ENCODE measurements at places on chromosomes 1 and 21. TPM values are rescaled to one million over a fixed set of nuclear protein-coding genes. Genes with fewer than 3 reads are reported as not detected.

The TCHHL1 gene
- not detected for polyA plus RNA-seq

- no peak for DNase-seq
Measured at GRCh38 chr1:6588893-6589520, 9.2 kb downstream of the ZBTB48 start.

The VASH2 gene
- polyA plus RNA-seq, result 0.30 TPM

GRCh38 chr1:82464362-82465001, 663.7 kb downstream of the ADGRL2 start:
- DNase-seq, result peak; percentile 28

DNA sequence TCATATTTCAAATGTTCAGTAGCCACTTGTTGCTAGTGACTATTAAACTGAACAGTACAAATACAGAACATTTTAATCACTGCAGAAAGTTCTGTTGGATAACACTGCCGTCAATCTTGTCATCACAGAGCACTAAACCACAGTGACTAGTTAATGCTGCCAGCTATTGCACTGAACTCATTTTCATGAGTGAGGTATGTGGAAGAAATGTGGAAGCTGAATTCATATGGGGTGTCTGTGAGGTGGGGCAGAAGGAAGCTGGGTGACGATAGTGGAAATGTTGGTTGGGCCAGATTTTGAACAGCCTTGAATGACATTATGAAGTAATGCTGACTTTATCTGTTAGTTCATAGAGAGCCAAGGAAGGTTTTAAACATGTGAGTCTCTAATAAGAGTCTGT, 49.6 kb downstream of the OSBPL9 start:
- DNase-seq, result no peak

GRCh38 chr1:156775799-156776198, 8.5 kb downstream of the PRCC start:
- no peak for DNase-seq

GRCh38 chr1:46244656-46245371, 2.7 kb upstream of the RAD54L start:
- DNase-seq, result peak; percentile 13

The KIF21B gene
- 1.9 TPM for polyA plus RNA-seq

The ACTA1 gene
- polyA plus RNA-seq, result 0.24 TPM

GRCh38 chr1:26545969-26546323, 16.4 kb downstream of the RPS6KA1 start:
- no peak for DNase-seq

DNA sequence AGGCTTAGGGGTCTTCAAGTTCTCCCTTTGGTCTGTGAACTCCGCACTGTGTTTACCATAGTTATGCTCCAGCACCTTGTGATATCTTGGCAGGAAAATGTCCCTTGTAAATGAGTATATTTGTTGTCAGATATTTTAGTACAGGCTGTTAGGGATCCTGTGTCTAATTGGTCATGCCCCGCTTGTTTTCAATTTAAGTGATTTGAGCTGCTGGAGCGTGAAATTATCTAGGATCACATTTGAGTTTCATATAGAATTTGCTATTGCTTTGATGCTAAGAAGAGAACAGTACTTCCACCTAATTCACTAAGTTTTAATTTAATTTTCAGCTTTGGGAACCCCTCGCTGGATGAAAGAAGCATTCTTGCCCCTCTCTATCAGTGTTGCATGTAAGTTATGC, 15.4 kb upstream of the TOR3A start:
- DNase-seq, result no peak

The CCDC190 gene
- polyA plus RNA-seq, result 1.9 TPM

The PRAMEF7 gene
- polyA plus RNA-seq, result not detected

The WDR26 gene
- 26.7 TPM for polyA plus RNA-seq
